ENCODE measurements at places on chromosomes 13 and 19. TPM values are rescaled to one million over a fixed set of nuclear protein-coding genes. Genes with fewer than 3 reads are reported as not detected.

DNA sequence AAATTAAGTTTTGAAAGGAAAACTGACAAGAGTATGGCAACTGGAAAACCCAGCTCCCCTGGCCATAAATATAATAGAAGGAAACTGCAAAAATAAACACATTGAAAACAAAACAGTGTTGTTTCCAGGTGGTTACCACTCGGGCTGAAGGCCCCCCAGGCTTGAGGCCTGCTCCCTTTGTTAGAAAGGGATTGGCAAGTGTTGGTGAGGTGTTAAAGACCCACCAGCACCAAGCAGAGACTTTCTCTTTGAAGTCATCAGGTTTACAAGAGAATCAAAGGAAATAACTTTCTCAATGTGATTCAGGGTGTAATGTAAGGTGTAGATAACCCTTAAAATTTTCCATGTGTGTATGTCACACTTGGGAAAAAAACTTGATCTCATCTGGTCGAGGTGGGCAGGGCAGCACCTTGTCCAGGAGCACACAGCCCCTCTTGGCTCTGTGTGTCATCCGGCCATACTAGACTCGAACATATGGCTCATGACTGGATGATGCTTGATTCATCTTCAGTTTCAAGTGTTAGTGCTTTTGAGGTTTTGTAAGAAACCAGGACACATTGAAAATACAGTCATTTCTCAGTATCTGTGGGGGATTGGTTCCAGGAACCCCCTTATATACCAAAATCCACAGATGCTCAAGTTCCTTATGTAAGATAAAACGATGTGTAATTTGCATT is 7.8 kb downstream of the ACTN4 start:
- DNase-seq: no peak

- no peak for DNase-seq
These were observed 802.5 kb upstream of the SLITRK1 start for GRCh38 chr13:84684804-84685203.

DNA sequence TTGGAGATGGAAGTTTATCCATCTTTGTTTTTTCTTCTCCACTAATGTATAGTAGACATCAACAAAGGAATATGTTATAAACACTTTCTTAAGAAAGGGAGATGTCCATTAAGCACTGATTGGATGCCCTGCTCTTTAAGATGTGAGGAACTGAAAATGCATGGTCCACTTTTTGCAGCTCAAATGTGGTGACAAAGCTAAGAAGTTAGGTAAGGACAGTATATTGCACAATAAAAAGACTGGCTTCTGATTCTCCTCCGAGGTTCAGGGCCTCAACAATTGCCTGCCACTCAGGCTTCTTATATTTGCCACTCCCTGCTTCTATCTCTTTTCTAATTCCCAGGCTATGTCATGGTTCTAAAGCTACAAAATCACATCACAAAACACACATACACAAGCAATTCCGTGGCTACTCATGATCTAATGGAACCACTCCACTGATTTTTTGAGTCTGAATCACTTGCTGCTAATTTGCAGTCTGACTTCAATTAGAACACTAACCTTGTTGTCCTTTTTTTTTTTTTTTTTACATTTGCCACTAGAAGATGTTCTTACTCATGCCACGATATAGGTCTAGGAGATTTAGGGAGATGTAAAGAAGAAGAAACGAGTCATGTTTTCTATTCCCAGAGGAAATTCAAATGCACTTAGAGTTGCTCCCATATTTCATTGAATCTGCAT is 29.6 kb upstream of the TNFSF11 start:
- DNase-seq: no peak

DNA sequence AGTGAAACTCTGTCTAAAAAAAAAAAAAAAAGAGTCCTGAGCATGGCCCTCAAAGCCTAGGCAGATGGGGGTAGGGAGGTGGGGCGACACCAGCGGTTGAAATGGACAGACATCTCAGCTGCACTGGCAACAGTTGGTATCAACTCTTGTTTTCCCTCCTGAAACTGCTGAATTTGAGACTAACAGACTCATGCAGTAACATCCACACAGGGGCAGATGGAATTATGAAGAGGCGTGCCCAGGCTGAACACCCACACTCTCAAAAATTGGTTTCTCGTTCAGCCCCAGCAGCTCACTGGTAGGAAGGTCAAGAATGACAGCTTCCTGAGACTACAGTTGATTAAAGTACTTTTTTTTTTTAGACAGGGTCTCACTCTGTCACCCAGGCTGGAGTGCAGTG is 24.1 kb downstream of the PBX4 start:
- DNase-seq: no peak

- DNase-seq: no peak
These were observed at the start of gene FAM187B for GRCh38 chr19:35228177-35228930. Gene FAM187B (minus strand): TSS chr19:35228739. CDS start chr19:35228680, 59 bp downstream.

- DNase-seq: peak; percentile 65
These were observed 5.8 kb upstream of the FCGRT start for GRCh38 chr19:49506575-49507105.

GRCh38 chr13:30673669-30674521 is 56.2 kb downstream of the USPL1 start:
- DNase-seq: peak; percentile 89

DNA sequence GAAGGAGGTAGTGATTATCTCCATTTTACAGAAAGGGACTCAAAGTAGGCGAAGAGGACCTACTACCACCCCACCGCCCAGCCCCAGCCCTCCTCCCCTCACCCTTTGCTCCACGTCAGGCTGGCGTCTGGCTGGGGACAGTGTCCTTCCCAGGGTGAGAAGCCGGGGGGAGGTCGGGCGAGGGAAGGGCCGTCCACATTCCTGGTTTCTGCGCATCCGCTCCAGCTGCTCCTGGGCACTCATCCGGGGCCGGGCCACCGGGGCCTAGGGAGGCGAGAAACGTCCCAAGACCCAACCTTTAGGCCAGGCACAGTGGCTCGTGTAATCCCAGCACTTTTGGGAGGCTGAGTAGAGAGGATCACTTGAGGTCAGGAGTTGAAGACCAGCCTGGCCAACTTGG is 4.8 kb upstream of the HSD17B14 start:
- DNase-seq: no peak

- no peak for DNase-seq
These were observed 616 bp downstream of the HNRNPUL1 start for GRCh38 chr19:41264581-41265394.

GRCh38 chr13:27001705-27002104 is 169.9 kb downstream of the USP12 start:
- no peak for DNase-seq

GRCh38 chr19:18289471-18290301 is 8.3 kb upstream of the JUND start:
- DNase-seq: no peak

DNA sequence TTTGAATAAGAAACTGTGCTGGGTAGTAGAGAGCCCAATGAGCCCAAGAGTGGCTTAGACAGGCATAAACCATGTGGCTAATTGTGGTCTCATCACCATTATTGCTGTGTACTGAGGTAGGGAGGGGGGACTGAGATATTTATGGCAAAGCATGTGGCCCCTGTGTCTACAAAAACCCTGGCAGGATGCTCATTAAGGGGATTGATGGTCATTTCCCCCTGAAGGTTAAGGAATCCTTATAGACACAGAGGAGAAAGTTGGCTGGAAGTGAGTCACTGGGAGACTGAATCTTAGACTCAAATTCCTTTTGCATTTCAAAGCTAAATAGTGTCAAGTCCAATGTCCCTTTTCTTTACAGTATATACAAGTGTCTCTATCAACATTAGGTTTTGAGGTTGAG is 9.8 kb upstream of the DACT3 start:
- DNase-seq: no peak

- no peak for DNase-seq
These were observed 310.8 kb upstream of the KLF12 start for GRCh38 chr13:74444864-74445479.

DNA sequence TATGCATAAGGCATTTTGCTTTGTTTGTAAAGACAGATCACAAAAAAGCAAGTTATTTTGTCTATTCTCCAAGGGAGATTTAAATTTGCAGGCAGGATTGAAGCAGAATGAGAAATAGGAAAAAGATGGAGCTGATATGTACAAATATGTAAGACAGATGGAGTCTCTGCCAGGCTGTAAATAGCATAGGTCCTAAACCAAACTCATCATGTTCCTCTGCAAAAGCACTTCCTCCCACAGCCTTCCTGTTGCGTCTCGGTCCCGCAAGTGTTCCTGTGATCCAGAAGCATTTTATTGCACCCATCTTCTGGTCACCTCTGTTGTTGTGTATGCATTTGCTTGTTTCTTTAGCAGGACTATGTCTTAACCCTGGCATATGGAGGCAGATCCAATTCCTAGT is 95.7 kb upstream of the CLDN10 start:
- no peak for DNase-seq

CCDC61 gene
- 33.5 TPM for total RNA-seq

ATXN8OS gene
- total RNA-seq: not detected

IRGC gene
- total RNA-seq: not detected
